ELR (cell line): ENCODE measurements at places on chromosomes 12 and 14.

- DNase-seq, result no peak
Measured at GRCh38 chr12:42587601-42588523, 1.7 kb downstream of the PRICKLE1 start.

- DNase-seq, result peak; percentile 21
Measured at GRCh38 chr14:57212919-57213318, 55.8 kb downstream of the EXOC5 start.

GRCh38 chr12:52877242-52877641 lies 27.6 kb downstream of the KRT8 start:
- DNase-seq, result no peak

DNA sequence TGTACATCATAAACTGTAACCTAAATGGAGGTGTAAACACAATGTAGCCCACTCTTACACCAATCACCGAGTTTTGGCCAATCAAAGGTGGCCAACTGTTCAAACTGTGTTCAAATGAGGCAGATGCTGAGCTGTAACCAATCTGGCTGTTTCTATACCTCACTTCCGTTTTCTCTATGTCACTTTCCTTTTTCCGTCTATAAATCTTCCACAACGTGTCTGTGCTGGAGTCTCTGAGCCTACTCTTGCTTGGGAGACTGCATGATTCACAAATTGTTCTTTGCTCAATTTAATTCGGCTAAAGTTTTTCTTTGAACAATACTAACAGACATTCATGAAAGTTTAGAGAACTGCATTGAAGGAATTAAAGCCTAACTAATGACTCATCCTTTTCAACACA lies 547.1 kb upstream of the USP15 start:
- DNase-seq, result no peak

DNA sequence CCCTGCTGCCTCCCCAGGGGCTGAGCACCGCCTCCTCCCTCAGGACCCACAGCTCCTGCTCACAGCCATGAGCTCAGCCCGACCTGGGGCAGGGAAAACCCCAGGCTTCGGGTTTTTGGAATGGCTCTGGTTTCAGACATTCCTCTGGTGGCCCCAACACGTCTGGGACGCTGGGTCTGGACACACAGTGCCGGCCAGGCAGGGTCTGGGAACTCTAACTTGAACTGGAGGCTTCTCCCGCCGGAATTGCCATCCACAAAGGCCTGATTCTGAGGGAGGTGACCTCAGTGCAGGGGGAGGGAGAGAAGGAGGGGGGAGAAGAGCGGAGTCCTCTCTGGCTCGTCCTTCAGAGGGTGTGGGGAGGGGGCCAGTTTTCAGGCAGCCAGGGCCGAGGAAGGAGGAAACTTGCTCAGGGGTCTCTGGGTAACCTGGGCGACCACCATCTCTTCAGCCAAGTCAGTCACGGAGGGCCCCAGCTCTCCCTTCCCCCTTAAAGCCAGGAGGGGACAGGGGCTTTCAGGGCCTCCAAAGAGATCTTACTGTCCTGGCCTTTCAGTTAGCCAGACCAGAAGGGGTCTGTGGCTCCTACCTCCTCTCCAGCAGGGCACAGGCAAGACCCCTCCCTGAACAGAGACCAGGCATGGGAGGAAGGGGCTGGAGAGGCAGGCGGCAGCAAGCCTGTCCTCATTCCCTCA lies 19.4 kb downstream of the NCKAP5L start:
- DNase-seq, result no peak

GRCh38 chr12:65941388-65941787 lies 117.1 kb downstream of the HMGA2 start:
- DNase-seq, result peak; percentile 91

GRCh38 chr14:93751946-93752655 lies 36.2 kb downstream of the PRIMA1 start:
- DNase-seq, result no peak

DNA sequence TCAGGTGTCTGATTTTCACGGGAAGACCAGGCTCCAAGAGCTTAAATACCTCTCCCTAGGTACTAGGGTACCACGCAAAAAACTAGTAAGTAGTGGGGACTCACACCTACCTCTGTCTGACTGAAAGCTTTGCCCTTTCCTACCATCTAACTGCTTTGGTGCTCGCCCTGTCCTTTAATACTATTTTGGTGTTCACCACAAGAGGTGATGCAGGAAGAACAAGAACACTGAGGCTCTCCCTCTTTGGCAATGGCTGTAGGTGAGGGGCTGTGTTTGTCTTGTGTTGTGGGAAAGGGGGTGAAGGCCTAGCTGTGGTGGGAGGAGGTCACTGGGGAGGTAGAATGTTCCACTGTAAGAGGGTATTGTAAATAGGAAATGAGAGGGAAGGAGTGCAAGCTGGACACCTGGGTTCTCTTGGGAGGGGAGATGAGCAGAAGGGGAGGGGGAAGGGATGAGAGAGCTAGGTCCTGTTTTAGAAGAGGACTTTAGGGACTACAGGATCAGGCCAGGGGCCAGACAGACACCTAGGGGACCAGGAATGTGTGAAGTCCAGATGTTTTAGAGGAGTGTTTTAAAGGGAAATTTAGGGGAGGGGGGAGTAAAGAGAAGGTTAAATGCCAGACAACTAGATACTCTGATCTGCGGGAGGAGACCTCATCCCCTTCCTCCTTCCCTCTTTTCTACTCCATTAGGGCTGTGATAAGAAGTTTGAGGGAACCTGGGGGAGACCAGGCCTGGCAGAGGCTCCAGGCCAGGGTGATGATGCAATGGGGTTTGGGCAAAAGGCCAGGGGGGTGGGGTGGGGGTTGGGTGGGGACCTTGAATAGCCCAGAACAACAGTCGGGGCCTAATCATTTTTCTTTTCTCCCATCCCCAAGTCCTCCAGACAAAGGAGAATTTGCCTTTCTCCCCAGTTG lies 2.1 kb downstream of the ITGA5 start:
- DNase-seq, result no peak

DNA sequence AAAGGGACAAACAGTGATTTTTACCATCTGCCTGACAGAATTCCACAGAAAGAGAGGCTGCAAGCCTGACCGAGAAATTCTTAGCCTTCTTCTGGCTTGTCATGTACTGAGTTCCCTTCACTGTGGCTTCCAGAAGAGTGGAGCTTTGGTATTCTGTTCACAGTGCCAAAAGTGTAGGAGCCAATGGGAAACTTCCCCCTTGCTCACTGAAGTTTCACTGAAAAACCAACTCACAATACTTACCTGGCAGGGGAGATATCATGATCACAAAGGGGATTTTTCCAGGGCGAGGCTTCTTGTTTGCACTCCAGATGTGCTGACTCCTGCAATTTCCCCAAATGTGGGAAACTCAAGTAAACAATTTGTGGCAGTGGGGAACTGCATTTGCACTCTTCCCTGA lies 31.7 kb upstream of the MMP19 start:
- DNase-seq, result no peak

DNA sequence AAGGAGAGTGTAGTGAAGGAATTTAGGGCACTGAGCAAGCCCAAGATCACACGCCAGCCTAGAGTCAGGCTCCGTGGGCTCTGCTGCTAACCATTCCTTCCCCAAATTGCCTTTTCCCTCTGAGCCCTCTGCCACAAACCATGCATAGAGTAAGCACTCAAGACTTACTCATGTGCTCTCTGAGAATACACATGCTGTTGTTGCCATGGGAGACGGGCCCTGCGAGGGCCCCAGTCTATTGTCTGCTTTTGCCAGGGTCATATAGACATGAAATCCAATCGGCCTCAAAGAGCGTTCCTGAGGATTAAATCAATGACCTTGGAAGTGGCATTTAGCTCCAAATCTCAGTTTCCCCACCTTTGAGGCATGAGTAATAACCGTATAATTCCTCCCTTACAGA lies 48.7 kb upstream of the WSCD2 start:
- no peak for DNase-seq

- no peak for DNase-seq
Measured at GRCh38 chr12:1920971-1921370, 2.5 kb upstream of the CACNA2D4 start.

GRCh38 chr12:22437031-22437806 lies 102.7 kb upstream of the ST8SIA1 start:
- DNase-seq, result no peak

- no peak for DNase-seq
Measured at GRCh38 chr14:95660651-95661515, 25.3 kb upstream of the TCL1B start.

DNA sequence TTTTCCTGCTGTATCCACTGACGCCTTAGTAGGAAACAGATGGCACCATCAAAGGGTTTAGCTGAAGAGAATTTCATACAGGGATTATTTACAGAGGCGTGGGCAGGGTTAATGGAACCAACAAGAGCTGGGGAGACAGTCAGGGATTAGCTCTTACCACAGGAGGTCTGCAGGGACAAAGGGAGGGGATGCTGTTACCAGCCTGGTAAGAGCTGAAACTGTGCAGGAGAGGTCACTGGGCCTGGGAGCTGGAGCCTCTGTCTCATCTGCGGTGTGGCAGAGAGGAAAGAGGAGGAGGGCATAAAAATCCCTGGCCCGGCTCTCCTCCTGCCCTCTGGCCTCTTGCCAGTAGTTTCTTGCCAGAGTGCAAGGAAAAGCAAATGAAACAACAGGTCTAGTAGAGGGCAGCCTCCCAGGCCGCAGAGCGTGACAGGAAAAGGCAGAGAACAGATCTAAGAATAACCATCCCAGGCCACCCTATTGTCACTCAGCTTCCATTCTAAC lies 18.9 kb upstream of the POC1B start:
- no peak for DNase-seq

GRCh38 chr12:116062698-116063097 lies 214.8 kb downstream of the MED13L start:
- no peak for DNase-seq

DNA sequence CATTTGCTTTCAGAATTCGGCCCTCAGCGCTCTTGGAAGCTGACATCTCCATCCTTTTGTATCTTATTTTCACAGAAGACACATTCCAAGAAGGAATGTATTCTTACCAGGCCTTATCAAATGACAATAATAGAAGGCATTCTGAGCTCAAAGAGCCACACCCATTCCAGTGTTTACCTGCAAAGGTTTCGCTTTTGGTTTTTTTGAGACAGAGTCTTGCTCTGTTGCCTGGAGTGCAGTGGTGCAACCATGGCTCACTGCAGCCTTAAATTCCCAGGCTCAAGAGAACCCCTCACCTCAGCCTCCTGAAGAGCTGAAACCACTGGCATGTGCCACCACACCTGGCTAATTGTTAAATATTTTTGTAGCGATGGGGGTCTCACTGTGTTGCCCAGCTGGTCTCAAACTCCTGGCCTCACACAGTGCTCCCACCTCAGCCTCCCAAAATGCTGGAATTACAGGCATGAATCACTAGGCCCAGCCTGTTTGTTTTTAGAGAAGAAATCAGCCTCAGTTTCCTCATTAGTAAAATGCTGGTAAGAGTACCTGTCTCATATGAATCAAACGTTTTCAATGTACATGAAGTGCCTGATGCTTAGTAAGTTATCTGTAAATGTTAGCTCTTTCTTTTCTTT lies 69.2 kb downstream of the SLC6A12 start:
- no peak for DNase-seq

- DNase-seq, result no peak
Measured at GRCh38 chr12:19402743-19403431, 36.4 kb upstream of the AEBP2 start.

DNA sequence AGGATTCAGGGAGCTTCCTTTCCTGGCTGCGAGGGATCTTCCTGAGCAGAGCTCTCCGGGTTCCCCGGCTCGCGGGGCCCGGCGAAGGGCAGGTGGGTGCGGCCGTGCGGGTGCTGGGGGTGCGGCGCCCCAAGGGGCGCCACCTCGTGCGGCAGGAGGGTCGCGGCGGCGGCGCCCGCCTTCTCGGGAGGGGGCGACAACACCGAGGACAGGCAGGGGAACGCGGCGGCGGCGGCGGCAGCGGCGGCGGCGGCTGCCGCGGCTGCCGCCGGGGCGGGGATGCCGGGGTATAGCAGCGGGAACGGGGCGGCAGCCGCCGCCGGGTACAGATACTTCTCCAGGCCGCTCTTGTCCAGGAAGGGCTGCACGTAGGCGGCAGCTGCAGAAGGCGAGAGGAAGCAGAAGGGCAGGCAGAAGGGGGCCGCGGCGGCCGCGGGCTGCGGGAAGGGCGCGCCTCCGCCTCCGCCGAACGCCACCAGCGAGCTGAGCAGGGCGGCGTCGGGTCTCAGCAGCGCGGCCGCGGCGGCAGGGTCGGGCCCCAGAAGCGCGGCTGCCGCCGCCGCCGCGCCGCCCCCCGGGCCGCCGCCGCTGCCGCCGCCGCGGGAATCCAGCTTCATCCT lies 2.7 kb downstream of the BHLHE41 start:
- peak; percentile 20 for DNase-seq

DNA sequence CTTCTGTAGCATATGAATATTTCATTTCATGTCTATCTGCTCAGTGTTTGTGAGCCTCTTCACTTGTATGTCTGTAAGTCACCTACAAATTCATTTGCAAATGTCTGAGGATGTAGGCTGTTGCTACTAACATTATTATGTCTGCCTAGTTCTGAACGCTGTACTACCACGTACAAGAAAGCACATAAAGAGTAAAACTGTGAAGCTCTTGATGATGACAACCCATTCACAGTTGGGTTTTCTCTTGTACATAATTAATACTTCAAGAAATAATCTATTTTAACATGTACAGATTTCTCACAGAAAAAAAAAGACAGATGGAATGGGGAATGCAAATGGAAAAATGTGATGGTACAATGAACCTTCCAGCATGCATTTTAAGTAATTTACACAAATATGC lies 64.3 kb upstream of the CPNE8 start:
- DNase-seq, result no peak

GRCh38 chr12:96808587-96808986 lies 98.5 kb upstream of the NEDD1 start:
- no peak for DNase-seq

DNA sequence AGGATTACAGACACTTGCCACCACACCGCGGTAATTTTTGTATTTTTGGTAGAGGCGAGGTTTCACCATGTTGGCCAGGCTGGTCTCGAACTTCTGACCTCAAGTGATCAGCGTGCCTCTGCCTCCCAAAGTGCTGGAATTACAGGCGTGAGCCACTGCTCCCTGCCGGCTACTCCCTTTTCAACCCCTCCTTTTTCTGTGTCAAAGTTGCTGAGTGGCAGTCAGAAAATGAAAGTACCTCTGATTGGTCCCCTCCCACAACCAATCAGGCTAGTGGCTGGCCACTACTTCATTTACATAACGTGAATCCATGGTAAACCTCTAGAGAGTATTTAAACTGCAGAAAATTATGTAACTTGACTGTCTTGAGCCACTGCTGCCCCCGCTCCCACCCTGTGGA lies 5.9 kb downstream of the RESF1 start:
- no peak for DNase-seq

- DNase-seq, result no peak
Measured at GRCh38 chr12:113184098-113184899, 979 bp downstream of the DDX54 start.

DNA sequence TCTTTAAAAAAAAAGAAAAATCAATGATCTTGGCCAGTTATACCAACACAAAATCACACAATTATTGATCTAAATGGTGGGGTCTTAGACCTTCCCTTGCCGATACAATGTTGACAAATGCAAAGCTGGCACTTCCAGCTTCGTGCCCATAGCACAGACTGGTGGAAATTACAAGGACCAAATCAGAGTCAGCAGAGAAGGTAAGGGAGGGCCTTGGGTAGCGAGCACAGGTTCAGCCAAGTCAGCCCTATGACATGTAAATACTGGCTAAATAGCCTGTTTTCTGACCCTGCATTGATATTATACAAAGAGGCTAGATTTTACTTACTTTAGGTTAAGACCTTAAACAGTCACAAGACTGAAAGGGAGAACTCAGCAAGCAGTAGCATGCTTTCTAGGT lies 30.3 kb upstream of the WDR89 start:
- DNase-seq, result no peak

GRCh38 chr12:93950311-93950710 lies 198.1 kb upstream of the PLXNC1 start:
- no peak for DNase-seq
